ENCODE measurements at places on chromosomes 7 and 10. TPM values are rescaled to one million over a fixed set of nuclear protein-coding genes. Genes with fewer than 3 reads are reported as not detected.

The GPR146 gene
- 13.3 TPM for total RNA-seq

The NCF1 gene
- 2.6 TPM for total RNA-seq

The KCP gene
- total RNA-seq = 0.12 TPM

The ATXN7L1 gene
- 25.4 TPM for total RNA-seq

DNA sequence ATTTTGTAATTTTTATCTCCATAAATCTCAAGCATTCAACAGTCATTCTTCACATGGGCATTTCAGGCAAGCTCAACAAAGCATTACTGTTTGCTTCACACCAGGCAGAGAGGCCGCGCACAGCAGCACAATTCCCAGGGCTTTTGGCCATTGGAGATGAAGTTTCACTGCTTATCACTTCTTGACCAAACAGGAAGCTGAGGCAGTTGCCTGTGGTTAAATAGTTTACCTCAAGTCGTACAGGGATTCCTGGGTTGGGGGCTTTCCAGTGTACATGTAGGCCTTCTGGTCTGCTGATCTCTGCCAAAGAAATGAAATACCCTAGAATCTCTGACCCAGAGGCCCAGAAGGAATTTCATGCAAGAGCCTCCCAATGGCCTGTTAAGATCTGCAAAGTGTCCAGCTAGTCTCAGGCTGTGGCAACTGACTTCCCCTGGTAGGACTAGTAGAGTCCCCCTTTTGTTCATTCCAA lies 11.2 kb upstream of the PRDX3 start:
- H3K4me3 ChIP-seq = no peak overlapping the region
- no peak for DNase-seq
- H3K36me3 ChIP-seq = no peaks in the 10 kb centered on the region
- H3K27me3 ChIP-seq = no peaks in the 10 kb centered on the region
- peaks cover 22% of the 10 kb centered on the region for H3K4me1 ChIP-seq
